HTR-8/SVneo (cell line): ENCODE measurements at places on chromosomes 13 and 19.

DNA sequence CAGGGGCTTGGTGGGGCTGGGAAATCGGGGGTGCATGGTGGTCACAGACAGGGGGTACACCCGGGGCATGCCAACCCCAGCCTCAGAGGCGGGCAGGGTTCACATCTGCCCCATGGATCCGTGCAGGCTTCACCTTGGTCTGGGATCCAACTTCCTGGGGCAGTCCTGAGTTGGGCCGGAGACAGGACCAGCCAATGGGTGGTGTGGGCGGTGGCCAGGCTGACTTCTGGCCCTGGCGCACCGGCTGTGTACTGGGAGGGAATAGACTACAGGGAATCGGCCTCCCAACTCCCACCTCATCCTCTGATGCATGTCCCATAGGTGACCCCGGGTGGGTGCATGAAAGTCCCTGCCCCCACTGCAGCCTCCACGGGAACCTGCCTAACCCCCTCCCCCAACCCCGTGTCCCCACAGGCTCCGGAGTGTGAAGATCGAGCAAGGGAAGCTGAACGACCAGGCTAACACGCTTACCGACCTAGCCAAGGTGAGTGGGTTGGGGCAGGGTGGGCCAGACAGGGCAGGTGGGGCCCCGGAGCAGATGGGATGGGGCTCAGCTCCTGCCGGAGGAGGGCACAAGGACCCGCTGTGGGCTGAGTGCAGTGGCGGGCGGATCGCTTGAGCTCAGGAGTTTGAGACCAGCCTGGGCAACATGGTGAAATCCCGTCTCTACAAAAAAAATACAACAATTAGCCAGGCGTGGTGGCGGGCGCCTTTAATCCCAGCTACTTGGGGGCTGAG lies 14.7 kb upstream of the ARRDC2 start:
- DNase-seq, result no peak

DNA sequence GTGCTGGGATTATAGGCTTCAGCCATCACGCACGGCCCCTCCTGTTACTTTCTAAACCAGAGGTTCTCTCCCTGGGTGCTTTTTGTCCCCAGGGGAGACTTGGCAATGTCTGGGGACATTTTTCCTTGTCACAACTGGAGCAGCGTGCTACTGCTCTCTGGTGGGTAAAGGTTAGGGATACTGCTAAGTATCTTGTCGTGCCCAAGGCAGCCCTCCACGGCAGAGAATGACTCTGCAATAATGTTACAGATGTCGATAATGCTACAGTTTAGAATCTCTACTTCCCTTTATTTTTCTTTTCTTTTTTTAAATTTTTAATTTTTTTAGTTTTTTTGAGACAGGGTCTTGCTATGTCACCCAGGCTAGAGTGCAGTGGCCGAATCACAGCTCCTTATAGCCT lies 38.0 kb downstream of the ADGRE1 start:
- no peak for DNase-seq

- DNase-seq, result no peak
These were observed 4.3 kb downstream of the CALM3 start for GRCh38 chr19:46605356-46605821.

- no peak for DNase-seq
These were observed 571 bp upstream of the DHRS12 start for GRCh38 chr13:51804295-51805172.

DNA sequence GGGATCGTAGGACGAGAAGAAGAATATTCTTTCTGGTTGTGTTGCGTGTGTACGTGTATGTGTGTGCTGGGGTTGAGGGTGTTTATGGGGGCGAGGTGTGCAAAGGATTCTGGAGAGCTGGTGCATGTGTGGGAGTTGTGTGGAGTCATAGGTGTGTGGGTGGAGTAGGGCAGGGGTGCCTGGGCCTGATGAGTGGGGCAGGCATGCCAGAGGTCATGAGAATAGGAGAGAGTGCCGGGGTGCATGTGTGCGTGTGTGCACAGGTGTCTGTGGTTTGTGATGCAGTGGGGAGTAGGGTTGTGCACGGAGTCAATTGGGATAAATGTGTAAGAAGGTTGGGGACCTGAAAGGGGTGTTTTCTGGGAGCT lies 649 bp downstream of the TMEM91 start:
- DNase-seq, result no peak

DNA sequence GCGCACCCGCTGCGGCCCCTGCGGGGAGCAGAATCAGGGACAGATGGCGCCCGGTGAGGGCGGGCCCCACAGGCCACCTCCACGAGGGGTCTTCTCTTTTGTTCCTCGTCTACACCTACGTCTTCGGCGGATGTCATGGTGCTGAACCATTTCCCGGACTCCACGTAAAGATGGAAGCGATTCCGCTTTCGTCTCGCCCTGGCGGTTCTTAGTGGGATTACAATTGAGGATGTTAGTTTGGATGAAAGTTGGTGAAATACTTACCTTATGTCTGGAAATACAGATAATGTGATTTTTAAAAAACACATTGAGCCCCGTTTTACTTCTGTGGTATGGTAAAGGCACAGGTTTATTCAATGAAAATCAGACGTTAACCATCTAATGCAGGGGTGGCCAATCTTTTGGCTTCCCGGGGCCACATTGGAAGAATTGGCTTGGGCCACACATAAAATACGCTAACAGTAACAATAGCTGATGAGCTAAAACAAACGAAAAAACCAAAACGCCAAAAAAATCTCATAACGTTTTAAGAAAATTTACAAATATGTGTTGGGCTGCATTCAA lies 1.4 kb upstream of the ZMYM5 start:
- peak; percentile 53 for DNase-seq

DNA sequence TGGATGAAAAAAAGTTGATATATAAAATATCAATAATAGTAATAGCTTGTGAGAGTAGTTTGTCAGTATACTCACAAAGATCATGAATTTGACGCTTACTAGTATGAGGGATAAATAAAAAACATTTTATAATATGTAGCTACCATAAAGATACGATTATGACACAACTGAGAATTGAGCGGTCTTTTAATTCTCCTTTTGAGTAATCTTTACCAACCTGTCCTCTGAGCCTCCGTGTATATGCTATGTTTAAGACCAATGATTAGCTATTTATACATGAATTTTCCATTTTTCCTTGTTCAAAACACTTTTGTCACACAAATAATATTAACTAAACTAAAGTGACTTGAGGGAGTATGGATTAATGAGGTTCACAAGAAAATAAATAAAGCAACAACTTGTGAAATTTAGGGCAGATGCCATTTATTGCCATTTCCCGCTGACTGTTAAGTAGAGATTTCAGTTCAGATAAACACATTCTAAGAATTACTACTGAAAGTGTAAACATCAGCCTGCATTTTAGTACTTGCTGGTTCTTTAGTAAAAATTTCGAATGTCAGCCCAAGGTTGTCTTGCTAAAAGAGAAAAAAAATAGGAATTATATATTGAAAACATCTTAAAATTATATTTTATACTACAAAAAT lies 6.2 kb upstream of the IRS2 start:
- no peak for DNase-seq

GRCh38 chr13:43662976-43663375 lies 123.8 kb downstream of the ENOX1 start:
- DNase-seq, result no peak

GRCh38 chr13:26508885-26509284 lies 48.6 kb upstream of the WASF3 start:
- DNase-seq, result no peak

- no peak for DNase-seq
These were observed 6.6 kb downstream of the ATP7B start for GRCh38 chr13:52004511-52005170.
